ENCODE measurements at places on chromosomes 7 and 10.

- no peak for DNase-seq
These were observed 100.0 kb downstream of the AUTS2 start for GRCh38 chr7:69698109-69698825.

DNA sequence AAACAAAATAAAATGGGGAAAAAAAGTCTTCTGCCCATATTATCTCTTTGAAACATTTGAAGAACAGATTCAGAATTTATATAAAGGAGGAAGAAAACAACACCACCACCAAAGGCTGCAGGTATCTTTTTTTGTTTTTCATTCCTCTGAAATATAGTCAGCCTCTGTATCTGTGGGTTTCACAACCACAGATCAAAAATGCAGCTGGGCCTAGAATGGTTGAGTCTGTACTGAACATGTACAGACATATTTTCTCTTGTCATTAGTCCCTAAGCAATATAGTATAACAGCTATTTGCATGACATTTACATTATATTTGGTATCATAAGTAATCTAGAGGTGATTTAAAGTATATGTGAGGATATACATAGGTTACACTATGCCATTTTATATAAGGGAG lies 559.7 kb upstream of the LRRN3 start:
- DNase-seq = no peak

DNA sequence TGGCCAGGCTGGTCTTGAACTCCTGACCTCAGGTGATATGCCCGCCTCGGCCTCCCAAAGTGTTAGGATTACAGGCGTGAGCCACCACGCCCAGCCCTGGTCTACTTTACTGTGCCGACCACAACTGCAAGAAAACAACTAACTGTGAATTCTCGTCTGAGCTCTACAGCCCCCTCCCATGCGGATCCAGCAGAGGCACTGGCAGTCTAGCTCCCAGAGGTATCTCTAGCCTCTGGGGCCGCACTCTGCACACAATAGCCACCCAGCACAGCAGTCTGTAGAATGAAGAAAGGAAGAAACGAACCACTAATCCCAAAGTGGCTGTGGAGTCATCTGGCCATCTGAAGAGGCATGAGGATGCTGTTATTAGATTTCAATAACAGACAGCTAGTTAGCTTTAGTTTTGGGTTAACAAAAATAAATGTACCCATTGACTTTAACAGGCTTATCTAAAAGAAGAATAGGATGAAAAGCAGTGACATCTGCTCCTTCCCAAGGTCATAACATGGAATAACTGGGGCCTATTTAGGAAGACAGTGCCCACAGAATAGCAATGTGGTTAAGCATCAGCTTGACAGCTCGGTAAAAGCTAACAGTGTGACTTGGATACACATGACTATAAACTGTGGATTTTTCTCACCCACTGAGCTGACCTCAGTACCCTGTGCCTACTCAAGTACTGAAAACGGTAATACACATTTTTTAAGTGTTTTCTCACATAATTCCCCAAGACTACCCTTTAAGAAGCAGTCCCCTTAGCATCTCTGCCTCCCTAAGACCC lies 131.9 kb downstream of the TNS3 start:
- no peak for DNase-seq

GRCh38 chr10:96512524-96513304 lies 1.0 kb downstream of the TLL2 start:
- DNase-seq = no peak

DNA sequence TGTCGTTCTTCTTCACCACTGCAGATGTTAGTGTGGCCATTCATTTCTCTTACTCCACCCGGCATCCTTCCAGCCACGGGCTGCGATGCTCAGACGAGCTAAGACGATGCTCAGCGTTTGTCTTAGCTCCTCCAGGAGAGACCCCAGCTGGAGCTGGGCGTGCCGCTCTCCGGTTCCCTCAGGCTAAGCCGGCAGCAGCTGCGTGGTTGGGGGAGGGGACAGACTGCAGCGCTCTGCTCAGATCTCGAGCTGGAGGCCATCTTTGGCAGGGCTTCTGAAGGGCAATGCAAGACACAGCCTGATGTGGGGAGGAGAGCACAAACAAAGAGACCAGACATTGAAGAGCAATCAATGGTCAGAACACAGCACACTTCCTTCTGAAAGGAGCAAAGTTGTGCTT lies 4.8 kb downstream of the INA start:
- DNase-seq = no peak

DNA sequence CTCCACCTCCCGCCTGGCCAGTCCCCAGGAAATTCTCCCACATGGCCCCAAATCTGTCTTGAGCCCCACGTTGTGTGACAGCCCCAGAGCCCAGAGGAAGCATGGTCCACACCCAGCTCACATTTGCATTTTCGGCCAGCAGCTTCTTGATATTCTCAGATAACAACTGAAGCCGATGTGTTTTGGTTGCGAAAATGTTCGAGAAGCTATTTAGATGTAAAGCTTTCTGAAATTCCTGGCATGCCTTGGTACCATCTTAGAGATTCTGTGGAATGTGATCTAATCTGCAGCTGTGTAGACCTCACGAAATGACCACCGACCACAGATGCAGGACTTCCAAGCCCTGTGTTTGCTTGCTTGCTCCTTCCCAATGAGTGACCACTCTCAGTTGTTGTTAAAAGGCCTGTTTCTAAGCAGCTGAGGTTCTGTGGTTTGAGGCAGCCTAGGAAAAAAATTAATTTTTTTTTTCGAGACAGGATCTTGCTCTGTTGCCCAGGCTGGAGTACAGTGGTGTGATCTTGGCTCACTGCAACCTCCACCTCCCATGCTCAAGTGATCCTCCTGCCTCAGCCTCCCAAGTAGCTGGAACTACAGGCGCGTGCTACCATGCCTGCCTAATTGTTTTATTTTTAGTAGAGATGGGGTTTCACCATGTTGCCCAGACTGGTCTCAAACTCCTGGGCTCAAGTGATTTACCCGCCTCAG lies 8.8 kb downstream of the SLC4A2 start:
- no peak for DNase-seq

- no peak for DNase-seq
These were observed 229.6 kb downstream of the BAMBI start for GRCh38 chr10:28906934-28907333.

GRCh38 chr10:46317889-46318288 lies 31.1 kb downstream of the ANTXRL start:
- no peak for DNase-seq

- no peak for DNase-seq
These were observed 19.6 kb downstream of the WIPF3 start for GRCh38 chr7:29825775-29826529.

- DNase-seq = no peak
These were observed 240.8 kb downstream of the KIF20B start for GRCh38 chr10:89942217-89942616.

DNA sequence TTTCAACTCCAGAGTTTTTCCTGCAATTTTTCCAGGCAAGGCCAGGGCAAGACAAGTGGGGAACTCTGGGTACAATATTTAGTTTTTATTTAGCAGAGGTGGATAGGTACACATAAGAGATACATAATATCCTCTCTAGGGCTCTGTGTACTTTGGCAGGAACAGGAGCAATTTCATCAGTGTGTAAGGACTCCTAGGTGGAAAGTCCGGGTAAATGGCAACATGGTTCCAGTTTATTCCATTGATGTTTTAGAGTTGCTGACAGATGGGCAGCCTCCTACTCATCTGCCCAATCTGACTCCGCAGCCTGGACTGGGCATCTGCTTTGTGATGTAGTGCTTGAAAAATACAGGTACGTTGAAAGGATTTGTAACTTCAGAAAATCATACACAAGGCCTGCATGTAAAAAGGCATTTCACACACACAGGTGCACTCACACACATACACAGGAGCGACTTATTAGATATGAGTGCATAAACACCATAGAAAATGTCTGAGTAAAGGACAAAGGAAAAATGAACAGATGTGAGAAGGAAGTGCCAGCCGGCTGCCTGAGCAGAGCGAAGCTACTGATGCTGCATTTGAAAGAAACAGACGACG lies 5.7 kb downstream of the PON1 start:
- DNase-seq = peak; percentile 41

- no peak for DNase-seq
These were observed 28.2 kb upstream of the ADGRA1 start for GRCh38 chr10:133059571-133059970.

DNA sequence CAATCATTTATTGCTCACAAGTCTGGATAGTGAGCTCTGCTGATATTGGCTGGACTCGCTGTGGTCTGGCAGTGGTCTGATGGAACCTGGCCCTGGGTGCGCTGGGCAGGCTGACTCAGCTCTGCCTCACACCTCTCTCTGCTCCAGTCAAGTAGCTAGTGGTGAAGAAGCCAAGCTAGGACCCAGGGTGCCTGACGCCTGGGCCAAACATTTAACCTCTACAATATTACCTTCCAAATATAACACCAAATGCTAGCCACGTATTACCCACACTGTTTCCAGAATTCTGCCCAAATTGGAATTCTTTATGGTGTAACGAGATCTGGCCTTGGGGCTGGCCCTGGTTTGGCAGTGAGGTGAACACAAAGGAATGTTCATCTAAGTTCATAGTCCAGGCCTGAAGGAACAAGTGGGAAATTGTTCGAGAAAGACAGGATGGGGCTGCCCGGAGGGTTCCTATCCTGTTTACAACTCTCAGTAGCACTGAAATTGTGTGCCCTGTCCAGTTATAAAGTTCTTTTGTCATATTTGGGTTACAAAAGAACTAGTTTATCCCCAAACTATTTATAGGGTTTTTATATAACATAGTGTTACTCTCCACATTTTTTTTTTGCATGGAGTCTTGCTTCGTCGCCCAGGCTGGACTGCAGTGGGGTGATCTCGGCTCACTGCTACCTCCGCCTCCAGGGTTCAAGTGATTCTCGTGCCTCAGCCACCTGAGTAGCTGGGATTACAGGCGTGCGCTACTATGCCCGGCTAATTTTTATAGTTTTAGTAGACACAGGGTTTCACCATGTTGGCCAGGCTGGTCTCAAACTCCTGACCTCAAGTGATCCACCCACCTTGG lies 16.3 kb downstream of the OR2AE1 start:
- DNase-seq = no peak

- no peak for DNase-seq
These were observed 31.1 kb downstream of the CSTF2T start for GRCh38 chr10:51668336-51668689.

GRCh38 chr10:132004052-132004451 lies 22.3 kb upstream of the BNIP3 start:
- no peak for DNase-seq
